Left ventricle myocardium superior (tissue), 1 donor: ENCODE measurements at places on chromosomes 4 and X.

GRCh38 chr4:141416219-141416618 lies 195.5 kb downstream of the ZNF330 start:
- no peak for DNase-seq

DNA sequence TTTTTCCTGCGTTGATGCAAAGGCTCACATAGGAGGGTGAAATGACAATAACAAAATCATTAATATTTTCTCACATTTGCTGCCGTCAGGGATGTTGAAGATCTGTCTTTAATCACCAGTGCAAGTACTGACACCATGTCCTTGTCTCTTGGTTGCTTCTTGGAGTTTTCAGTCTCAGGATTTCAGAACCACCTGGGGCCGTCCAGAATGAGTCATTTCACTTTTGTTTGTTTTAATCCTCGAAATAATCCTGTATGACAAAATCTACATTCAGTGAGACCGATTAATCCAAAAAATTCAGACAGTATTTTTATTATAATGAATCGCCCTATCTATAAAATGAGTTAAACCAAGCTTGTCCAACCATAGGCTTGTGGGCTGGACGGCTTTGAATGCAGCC lies 47.2 kb downstream of the NEIL3 start:
- DNase-seq: no peak

DNA sequence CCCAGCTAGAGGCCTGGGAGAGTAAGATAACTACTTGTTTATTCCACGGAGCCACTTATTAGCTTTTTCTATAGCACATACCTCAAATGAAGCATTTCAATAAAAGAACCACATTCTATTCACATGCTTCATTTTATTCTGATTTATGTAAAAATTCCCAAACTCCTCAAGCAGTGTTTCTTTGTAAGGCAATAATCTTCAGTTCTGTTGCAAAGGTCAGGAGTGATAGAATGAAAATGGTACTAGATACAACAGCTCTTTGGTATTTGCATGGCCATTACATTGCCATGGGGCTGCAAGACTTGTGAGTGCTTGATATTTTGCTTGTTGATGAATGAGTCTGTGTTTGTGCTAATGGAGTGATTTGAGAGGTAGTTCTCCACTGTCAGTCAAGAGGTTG lies 39.4 kb downstream of the AR start:
- no peak for DNase-seq

DNA sequence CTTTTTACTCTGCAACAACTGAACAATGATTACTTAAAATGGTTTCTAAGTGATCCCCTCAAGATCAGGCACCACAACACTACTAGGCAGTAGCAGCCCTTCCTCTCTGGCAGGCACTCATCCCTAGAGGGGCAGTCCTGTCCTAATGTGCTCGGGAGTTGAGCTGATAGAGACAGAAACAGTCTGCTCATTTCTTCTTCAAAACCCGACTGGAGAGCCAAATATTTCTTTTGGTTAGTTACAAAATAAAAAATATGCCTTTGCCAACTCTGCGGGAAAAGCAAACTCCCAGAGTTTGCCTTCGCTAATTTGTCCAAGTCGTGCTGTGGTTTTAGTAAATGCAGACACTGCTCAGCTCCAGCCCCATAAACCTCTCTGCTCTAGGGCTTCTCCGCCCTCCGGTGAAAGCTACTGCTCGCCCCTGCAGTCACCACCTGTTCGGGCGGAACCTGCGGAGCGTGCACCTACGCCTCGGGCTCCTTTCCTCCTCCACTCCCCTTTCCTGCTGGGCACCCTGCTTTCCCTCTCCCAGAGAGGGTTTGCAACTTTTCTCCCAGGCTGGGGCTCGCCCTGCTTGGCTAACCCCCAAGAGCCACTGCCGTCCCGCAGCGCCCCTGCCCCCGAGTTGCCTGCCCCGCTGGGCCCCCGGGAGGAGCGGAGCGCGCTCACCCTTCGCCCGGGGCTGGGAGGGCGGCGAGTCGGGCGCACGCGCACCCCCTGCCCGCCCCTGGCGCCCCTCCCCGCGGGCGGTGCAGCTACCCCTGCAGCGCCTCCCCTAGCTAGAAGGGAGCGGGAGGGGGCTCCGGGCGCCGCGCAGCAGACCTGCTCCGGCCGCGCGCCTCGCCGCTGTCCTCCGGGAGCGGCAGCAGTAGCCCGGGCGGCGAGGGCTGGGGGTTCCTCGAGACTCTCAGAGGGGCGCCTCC lies at the start of gene NPNT:
Gene NPNT, plus strand, starts transcription at position 812 of the 923 bp plus-strand sequence. CDS start 182 bp downstream, outside the sequence.
- peak; percentile 51 for DNase-seq

- no peak for DNase-seq
Measured at GRCh38 chr4:56102601-56103000, 153.9 kb downstream of the CEP135 start.

- no peak for DNase-seq
Measured at GRCh38 chrX:48470110-48470832, at the start of gene SLC38A5. SLC38A5 (minus strand) TSS chrX:48470260; CDS start chrX:48467924, 2,336 bp downstream.

GRCh38 chr4:26490960-26491284 lies 638 bp upstream of the CCKAR start:
- no peak for DNase-seq

DNA sequence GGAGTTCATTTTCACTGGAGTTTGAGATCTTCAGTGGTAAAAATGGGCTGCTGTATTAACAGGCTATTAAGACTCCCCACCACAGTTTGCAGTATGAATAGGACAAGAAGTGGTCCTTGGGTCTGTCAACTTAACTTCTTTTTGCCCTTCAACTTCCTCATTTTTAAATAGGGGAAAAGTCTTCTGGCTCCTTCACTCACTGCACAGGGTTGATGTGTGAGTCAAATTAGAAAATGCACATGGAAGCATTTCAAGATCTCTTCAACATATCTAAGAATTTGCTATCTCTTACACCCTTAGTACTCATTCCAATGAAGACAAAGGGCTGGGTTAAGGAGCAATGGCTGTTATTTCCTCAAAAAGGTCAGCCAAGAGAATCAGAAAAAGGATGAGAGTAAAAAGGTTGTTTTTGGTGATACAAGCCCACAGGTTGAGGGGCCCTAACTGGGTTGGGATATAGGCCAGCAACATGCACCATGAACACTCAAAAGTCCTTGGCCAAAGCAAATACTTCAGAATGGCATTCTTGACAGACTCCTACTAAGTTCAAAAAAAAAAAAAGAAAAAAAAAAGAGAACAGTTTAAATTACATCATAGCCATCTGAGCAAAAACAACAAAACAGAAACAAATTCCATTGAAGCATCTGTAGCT lies 13.4 kb downstream of the PDE5A start:
- DNase-seq: no peak

- DNase-seq: no peak
Measured at GRCh38 chr4:122533841-122534240, 77.3 kb upstream of the IL2 start.

DNA sequence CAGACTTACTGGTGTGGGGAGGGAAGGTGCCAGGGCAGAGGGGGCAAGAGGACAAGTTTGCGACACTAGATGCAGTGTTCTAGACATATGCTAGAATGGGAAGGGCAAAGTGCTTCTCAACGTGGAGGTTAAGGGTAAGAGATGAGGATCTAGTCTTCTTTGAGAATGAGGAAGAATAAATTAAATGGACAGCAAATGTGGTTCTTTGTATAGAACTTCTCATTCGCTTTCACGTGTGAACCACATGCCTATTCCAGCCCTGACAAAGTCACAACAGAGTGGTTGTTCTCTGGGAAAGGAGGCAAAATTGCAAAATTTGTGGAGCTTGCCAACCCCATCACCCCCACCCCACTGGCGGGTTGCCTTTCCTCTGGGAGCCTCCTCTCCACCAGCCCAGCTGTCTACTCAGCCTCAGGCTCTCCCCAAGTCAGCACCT lies 1.5 kb upstream of the ANXA5 start:
- peak; percentile 61 for DNase-seq

GRCh38 chr4:78414116-78414515 lies 137.5 kb upstream of the ANXA3 start:
- DNase-seq: no peak

- DNase-seq: no peak
Measured at GRCh38 chr4:37934609-37935008, 25.6 kb upstream of the PTTG2 start.

GRCh38 chrX:29661290-29661689 lies 554.1 kb upstream of the MAGEB2 start:
- DNase-seq: no peak
